ENCODE measurements at places on chromosomes 16 and 17.

DNA sequence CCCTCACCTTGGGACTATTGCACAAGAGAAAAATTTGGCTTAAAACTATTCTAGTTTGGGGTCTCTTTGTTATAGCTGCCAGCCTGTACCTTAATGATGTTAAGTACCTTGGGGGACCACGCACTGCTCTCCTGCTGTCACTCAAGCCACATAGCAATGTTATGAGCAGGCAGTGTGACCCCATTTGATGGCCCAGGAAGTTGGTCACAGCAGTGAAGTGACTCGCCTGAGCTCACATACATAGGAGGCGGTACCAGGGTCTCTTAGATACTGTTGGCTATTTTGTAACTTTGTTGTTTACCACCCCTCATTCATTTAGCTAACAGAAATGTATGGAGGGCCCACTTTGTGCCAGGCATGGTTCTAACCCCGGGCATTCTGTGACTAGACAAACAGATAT is 16.4 kb downstream of the KCNG4 start:
- no peak for DNase-seq

DNA sequence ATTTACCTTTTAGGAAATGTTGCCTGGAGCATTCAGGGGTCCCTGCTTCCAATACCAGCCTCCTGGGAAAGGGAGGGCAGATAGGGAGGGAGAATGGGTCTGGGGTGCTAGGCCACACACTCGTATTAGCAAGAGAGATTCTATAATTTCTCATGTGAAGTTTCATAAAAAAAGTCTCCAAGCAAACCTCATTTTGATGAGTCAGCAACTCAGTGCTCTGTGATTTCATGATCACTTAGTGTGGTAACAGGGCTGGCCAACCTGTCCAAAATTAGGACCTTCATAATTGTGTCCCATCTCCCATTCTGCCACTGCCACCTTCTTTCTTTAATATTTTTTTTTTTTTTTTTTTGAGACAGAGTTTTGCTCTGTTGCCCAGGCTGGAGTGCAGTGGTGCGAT is 41.4 kb downstream of the IGF2BP1 start:
- no peak for DNase-seq

DNA sequence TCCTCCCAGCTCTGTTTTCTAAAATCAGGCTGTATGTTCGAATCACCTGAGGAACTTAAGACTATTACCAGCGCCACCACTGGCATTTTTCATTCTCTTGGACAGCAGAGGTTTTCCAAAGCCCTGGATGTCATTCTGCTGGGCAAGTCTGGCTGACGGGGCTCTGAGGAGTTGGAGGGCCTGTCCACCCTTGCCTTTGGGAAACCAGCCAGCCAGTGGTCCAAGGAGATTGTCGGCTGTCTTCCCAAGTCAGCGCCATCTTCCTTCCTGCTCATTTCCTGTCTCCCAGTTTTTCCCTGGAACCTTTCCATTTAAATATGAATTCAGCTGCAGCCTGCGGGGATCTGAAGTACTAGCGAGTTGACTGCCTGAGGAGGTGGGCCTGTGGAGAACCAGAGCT is 258.3 kb downstream of the PRKCA start:
- DNase-seq, result peak; percentile 59

GRCh38 chr17:3968015-3968414 is 3.8 kb upstream of the ATP2A3 start:
- DNase-seq, result no peak

DNA sequence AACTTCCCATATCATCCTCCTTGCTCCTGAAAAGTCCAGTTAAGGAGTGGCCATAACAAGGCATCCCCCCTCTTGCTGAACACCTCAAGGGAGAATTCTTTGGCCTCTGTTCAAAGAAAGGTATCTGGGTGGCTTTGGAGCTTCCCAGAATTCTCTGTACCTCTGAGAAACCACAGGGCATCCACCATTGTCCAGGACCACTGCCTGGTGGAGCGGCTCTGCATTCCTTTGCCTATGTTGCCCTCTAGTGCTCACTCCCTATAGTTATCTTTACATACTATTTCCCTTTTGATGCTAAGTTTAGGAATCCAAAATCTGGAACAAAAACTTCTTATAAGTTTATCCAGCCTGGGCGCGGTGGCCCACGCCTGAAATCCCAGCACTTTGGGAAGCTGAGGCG is 30.3 kb downstream of the CHD9NB start:
- DNase-seq, result no peak

- DNase-seq, result no peak
Observed at GRCh38 chr16:67268136-67268579, 11.2 kb upstream of the PLEKHG4 start.

GRCh38 chr17:12492450-12492849 is 173.2 kb upstream of the MYOCD start:
- no peak for DNase-seq

- peak; percentile 89 for DNase-seq
Observed at GRCh38 chr17:34998205-34998604, 17.9 kb downstream of the LIG3 start.

DNA sequence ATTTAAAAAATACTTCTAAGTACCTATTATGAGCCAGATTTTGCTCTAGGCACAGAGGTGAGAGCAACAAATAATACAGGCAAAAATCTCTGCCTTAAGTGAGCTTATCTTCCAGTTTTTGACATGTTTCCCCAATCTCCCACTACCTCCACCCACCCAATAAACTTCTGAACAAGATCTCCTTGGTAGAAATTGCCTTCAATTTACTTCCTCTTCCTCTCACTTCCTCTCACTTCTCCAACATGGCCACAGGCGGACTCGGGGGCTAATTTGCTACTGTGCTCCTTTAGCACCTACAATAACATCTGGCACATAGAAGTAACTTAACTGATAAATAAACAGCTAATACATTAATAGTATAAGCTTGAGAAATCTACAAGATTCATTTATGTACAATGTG is 82.6 kb downstream of the CACNG1 start:
- no peak for DNase-seq

DNA sequence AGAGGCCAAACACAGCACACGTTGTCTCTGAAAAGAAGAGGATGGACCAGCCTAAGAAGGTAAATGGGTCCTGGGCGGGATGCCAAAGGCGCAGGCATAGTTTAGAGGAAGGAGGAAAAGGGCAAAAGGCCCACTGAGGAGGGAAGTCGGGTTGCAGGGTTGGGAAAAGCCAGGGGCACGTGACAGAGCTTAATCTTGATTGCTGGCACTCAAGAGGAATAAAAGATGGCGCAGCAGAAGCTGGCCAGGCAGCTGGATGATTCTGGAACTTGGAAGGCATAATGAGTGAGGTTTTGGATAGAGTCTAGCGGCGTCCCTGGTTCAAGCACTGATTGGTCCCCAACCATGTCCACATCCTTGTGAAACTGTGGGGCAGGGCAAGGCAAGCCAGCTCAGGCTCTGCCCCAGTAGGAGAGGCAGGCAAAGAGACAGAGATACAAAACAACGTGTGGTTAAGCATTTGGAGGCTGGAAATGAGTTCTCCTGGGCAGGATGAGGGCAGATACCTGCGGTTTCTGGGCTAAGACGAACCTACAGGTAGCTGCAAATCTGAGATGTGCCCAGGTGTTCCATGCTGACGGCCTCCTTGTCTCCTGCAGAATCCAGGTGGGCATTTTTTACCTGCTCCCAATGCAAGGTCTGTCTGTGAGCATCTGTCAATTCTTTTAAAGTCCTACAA is 52.7 kb upstream of the CIBAR2 start:
- no peak for DNase-seq

GRCh38 chr17:31674305-31674704 is 184.7 kb downstream of the COPRS start:
- DNase-seq, result no peak

GRCh38 chr17:38600906-38601305 is 4.8 kb downstream of the SRCIN1 start:
- DNase-seq, result no peak

GRCh38 chr17:48791128-48792032 is 25.6 kb downstream of the TTLL6 start:
- DNase-seq, result peak; percentile 87

DNA sequence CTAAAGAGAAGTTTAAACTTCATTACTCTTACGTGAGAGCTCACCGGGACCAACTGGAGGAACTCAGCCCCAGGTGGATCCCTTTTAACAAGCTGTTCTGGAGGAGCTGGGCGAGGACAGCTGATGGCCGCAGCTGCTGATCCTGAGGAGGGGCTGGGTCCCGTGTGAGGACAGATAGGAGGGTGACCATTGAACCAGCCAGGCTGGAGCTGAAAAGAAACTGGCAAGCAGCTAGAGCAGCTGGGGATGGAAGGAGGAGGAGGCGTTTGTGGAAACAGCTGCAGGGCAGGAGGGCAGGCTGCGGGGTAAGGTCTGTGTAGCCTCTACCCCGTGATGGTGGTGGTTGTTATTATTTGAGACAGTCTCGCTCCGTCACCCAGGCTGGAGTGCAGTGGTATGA is 119.5 kb downstream of the AATF start:
- no peak for DNase-seq

DNA sequence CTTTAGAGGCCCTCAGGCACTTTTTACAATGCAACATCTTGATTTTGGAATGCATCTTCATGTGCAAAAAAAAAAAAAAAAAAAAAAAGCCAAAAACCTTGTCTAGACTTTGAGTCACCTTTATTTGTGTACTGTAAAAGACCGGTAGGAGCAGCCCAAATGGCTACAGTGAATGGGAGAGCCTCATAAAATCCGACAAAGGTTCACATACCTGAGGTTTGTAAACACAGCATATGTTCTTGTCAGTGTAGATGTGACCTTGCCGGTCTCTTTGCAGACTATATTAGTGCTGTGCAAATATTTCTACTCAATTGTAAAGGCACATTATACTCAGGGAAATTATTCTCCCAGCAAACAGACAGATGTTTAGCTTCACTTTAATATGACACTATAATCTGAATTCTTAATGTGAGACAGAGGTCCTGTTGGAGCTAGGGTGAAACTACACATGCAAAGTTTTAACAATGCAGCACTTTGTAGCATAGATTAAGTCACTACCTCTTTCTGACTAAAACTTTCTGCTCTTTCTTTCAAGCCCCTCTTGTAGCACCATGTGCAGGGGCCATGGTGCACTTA is 211.3 kb downstream of the CA10 start:
- DNase-seq, result no peak

- DNase-seq, result no peak
Observed at GRCh38 chr16:85640585-85640984, 27.5 kb downstream of the GSE1 start.

DNA sequence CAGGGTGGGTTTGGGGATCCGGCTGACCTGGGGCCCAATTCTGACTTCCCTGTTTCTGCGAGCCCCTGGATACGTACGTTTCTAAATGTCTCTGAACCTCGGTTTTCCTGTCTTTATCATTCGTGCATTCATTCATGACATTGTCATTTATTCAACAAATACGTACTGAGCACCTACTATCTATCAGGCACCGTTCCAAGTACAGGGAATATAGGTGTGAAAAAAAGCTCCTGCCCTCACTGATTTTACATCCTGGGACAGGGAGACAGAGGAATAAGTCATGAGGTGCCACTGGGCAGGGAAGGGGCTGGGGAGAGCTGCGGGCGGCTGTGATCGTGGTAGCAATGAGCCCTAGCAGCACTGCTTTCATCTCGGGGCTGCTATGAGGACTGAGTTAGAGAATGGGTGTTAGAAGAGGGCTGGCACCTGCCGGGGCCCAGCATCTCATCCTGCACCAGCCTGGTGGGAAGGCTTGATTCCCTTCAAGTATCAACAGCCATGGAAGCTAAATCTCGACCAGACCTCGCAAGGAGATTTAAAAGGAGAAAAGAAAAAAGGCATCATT is 88.3 kb upstream of the DNAH17 start:
- no peak for DNase-seq

GRCh38 chr17:43753493-43754129 is 5.0 kb downstream of the SOST start:
- DNase-seq, result no peak

GRCh38 chr17:82397449-82398335 is 20.5 kb upstream of the HEXD start:
- DNase-seq, result no peak

GRCh38 chr16:4293181-4293716 is 20.4 kb upstream of the TFAP4 start:
- no peak for DNase-seq

DNA sequence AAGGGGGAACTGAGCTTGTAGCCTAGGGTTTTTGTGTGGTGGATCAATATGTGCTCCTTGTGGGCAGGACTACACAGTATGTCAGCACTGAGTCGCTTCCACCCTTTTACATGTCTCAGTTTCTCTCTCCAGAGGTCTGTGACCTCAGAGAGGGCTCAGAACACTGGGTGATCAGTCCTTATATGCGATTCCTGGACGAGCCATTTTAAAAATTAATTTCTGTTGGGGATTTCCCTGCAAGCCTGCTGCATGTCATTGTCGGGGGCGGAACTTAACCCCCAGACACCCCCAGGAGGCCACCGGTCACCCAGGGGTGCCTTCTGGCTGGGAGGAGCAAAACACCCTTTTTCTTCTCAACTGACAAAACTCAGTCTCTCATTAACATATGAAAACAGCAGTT is 14.1 kb downstream of the DHRS7B start:
- DNase-seq, result peak; percentile 36

DNA sequence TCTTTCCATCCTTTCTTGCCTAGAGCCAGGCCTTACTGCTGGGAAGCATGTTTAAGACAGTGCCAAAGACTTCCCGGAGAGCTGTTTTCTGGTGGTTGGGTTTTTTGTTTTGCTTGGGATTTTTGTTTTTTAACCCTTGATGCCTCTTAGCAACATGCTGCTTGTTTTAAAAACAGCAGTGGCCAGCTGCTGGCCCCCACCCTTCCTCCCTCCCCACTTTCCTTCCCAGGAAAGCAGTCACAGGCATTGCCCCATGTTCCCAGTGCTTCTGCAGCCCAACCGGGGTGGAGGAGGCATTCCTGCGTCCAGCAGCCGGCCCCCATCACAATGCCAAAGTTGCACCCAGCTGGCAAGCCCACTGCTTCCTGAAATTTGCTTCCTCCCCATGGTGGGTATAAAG is 12.6 kb downstream of the TMEM132E start:
- DNase-seq, result no peak

DNA sequence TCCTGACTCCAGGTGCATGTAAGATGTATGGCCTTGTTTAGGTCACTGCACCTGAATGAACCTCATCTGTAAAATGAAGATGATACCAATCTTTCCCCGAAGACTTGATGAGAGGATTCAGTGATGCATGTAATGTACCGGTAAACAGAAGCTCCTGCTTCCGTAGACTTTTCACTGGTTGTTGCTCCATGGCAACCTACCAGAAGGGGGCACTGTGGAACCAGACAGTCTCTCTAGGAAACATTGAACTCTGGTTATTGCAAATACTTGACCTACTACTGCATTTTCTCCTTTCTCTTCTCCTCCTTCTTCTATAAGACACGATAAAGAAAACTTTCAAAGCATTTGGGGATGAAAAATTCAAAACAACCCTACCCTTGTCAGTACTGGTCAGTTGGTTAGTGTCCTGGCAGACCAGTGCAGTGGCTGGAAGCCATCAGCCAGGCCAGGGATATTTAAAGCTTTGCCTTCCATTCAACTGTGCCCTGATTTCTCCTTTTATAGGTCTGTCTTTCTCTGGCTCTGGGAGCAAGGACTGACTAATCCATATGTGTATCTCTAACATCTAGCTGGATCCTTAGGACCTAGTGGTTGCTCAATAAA is 667.4 kb upstream of the SALL1 start:
- no peak for DNase-seq

GRCh38 chr17:42488032-42488431 is 29.4 kb downstream of the ATP6V0A1 start:
- no peak for DNase-seq
